ENCODE measurements at places on chromosomes 13 and 19.

- no peak for DNase-seq
Measured at GRCh38 chr19:28535352-28535775, 677.6 kb downstream of the UQCRFS1 start.

DNA sequence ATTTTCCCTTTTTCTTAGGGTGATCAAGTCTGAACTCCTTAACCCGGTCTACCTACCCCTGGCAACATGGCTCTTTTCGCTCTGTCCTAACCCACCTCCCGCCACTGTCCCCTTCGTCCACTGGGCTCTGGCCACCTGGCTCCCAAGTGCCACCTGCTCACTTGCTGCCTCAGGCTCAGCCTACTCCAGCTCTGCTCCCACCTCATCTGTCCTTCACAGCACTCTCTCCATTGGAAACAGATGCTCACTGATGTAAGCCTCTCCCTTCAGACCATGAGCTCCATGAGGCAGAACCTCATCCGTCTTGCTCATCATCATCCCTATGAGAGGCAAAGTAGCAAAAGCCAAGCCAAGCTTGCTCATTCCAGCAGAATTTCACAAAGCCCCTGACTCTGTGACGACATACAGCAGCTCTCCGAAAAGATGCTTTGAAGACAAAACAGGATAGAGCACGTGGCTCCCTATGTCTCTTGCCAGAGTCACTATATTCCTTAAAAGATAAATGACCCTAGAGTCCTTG is 35.3 kb upstream of the AMER2 start:
- no peak for DNase-seq

DNA sequence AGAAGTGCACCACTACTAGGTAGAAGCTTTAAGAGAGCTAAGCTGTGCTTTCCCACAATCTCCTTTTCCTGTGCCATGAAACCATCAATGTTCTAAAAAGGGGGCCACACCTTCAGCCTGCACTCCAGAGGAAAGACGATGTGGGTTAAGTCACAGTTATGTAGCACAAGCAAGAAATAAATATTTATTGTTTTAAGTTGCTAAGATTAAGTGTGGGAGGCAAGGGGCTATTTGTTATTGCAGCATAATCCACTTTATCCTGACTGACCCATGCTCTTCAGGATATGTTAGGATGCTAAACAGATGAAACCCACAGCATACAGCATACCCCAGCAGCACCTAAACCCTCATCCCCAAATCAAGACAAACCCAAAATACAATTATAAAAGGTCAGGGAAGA is 64.7 kb downstream of the MBD3L2B start:
- no peak for DNase-seq

DNA sequence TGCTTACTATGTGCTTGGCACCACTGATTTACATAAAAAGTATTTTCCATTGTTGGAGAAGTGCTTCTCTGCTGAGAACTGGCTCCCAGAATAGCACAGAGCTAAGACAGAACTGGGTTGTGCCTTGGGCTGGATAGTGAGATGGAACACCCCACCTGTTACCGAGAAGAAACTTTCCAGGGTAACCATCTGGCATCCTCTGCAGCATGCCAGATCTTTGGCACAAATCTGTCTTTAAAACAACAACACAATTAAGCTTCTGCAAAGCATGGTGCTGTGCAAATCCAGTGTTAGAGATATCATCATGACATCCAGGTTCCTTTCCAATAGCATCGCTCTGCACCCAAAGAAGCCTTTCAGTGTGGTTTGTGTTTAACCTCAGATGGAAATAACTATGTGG is 202.5 kb upstream of the RFC3 start:
- DNase-seq, result no peak

- no peak for DNase-seq
Measured at GRCh38 chr13:94169454-94170144, 309.9 kb downstream of the DCT start.

GRCh38 chr19:58582985-58583384 is 9.8 kb upstream of the MZF1 start:
- no peak for DNase-seq

- no peak for DNase-seq
Measured at GRCh38 chr19:33175156-33175782, 18.9 kb upstream of the LRP3 start.

- DNase-seq, result no peak
Measured at GRCh38 chr19:18477042-18477779, 39.3 kb upstream of the ISYNA1 start.

DNA sequence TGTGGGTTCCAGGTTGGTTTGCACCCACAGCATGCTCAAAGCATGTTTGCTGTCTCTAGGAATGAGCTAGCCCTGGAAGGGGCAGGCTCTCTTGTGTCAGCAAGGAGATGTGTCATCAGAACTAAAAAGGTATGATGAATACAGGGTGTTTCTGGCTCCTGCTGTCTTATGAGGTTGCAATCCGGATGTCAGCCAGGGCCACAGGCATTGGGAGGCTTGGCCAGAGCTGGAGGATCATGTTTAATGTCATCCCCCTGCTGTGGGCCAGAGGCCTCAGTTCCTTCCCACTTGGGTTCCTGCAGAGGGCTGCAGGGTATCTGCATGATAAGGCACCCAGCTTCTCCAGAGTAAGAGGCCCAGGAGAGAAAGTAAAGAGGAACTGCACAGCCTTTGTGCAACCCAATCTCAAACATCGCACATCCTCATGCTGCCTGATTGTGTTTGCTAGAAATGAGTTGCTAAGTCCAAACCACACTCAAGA is 193.6 kb downstream of the COL4A1 start:
- DNase-seq, result no peak

DNA sequence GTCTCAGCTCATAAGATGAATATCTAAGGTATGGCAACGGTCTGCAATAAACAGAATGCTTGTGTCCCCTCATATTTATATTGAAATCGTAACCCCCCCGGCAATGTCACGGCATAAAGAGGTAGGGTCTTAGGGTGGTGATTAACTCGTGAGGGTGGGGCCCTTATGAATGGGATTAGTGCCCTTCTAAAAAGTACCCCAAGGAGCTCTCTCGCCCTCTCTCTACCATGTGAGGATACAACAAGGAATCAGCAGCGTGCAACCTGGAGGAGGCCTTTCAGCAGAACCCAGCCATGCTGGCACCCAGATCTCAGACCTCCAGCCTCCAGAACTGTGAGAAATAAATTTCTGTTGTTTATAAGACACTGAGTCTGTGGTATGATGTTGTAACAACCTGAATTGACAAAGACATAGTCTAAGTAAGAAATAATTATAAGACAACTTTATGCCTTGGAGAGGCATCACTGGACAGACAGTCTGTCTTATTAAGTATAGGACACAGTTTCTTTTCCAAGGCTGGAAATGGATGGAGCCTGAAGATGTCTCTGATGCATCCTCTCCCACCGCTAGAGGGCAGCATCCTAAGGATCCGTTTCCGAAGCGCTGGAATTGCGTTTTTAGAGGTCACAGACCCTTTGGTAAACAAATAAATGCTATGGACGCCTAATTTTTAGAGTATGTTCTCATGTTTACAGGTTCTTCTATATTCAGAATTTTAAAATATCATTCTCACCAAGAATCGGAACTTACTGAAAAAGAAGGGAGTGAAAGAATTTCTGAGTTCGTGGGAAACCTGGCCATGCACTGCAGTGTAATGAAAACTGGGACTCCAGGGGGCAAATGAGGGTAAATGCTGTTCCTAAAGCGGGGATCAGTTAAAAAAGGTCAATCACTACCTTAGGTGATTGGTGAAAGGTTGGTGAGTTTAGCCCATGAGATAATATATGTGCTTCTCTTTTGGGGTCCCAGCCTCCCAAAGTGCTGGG is 13.3 kb upstream of the LEUTX start:
- DNase-seq, result peak; percentile 43

GRCh38 chr13:108272333-108272732 is 2.8 kb downstream of the TNFSF13B start:
- DNase-seq, result no peak

- no peak for DNase-seq
Measured at GRCh38 chr13:99045396-99045795, 67.5 kb upstream of the DOCK9 start.

DNA sequence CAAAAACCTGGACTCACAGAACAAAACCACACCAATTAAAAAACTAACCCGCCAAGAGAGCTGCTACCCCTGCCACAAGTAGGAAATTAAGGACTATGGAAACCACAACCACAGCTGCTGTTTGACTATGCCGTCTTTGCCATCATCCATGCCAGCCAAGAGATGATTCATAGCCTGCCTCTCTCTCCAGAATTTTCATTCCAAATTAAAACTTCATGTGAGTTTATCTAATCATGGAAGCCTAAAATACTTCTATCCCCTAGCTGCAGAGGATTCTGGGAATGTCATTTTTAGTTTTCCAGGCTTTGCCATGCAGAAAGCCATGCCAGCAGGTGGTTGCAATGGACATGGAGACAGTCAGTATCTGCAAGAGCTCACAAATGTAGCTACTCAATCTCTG is 27.6 kb upstream of the GTF2F2 start:
- DNase-seq, result no peak

GRCh38 chr19:37593996-37594303 is 642 bp downstream of the ZNF571 start:
- no peak for DNase-seq

DNA sequence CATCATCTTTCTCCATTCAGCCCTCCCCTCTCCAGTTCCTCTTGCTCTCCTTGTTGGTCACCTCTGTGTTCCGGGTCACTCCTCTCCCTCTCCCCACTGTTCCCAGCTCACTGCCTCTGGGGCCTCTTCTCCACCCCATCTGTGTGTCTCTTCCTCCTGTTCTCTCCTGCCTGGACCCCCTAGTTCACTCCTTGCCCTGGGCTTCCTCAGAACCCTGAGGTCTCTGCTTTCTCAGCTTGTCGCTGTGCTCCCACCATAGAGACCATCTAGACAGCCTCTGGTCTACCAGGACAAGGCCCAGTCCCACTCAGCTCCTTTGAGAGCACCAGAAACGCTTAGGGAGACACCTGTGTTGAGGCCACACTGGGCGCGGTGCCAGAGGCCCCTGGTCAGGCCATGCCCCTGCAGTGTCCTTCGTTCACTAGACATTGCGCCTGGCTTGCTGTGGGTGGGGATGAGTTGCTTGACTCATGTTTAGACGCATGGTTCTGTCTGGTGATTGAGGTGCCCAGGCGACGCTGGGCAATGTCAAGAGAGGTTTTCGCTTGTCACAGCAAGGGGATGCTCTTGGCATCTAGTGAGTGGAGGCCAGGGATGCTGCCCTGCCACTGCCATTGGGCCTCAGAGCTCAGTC is 4.8 kb downstream of the LENG9 start:
- no peak for DNase-seq

- DNase-seq, result no peak
Measured at GRCh38 chr19:45716359-45717130, 14.2 kb downstream of the FBXO46 start.

Measured in left ventricle myocardium superior (tissue), 1 donor.